ENCODE measurements at places on chromosomes 3 and 15.

DNA sequence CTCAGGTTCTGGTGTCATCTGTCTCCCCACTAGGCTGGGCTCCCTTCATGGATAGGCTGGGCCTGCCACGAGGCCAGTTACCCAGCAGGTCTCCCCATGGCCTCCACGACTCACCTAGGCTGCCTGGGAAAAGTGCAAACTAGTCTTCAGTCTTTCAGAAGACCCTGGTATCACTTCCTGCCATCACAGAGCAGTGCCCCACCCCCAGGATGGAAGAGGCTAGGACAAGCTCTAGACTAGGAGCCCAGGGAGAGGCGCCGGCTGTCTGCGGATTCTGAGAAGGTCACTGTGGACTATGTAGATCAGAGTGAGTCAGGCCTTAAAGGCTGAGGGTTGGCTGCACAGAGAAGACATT is 63.7 kb downstream of the CORO2B start:
- no peak for DNase-seq

DNA sequence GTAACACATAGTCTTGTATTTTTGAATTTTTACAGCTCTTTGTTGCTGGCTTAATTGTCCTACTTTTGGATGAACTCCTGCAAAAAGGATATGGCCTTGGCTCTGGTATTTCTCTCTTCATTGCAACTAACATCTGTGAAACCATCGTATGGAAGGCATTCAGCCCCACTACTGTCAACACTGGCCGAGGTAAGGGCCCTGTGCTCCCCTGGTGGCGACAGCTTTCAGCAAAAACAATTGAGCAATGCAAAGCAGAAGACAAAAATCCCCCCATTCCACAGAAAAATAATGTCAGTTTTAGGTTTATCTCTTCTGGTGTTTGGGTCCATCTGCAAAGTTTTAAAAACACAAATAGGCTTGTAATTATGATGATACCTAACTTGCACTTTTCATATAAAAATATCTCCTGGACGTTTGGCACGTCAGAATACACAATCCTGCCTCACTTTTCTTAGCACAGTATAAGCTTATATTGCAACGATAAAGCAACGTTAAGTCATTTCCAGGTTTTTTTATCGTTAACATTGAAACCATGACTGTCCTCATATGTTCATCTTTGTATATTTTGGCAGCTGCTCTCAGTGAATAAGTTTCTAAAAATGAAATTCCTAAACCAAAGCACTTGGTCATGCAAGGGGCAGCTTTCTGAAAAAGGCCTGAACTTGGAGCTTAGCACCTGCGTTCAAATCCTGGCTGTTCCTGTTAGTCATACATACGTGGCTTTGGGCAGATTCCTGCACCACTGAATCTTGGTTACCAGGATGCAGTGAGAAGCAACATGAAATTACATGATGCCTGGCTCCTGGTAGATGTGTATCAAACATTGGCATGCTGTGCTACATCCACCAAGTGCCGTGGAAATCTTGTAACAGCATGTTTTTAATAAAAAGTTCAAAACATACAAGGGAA is 8.5 kb downstream of the SEC61A1 start:
- DNase-seq = no peak

DNA sequence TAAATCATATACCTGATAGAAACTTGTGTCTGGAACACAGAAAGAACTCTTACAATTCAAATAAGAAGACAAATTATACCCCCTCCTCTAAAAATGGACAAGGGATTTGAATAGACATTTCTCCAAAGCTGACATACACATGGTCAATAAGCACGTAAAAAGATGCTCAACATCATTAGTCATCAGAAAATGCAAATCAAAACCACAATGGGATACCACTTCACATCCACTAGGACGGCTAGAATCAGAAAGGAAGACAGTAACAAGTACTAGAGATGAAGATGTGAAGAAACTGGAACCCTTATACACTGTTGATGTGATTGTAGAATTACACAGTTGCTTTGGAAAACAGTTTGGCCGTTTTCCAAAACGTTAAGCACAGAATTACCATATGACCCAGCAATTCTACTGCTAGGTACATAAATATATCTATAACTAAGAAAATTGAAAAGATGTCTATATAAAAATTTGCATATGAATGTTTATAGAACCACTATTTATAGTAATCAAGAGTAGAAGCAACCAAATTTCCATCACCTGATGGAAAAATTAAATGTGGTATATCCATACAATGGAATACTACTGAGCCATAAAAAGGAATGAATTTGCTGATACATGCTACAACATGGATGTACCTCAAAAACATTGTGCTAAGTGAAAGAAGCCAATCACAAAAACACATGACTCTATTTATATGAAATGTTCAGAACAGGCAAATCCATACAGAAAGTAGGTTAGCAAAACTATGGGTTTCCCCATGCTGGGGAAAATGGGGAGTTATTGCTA is 60.8 kb downstream of the GREM1 start:
- DNase-seq = no peak

DNA sequence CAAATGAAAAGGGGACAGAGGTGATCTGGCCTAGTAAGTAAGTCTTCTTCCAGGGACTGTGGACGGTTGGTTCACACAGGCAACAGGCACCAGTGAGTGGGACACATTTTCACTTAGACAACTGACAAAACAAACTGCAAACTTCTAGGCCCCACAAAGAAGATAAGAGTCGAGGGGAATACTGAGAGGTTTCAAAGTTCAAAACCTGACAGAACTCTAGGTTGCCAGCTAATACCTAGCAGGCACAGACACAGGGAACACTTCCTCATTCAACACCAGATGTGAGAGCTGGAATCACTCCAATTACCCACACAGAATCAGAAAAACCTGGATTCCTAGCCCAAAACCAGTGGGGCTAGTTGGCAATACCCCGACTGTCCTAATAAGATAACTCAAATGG is 621.7 kb downstream of the ZPLD1 start:
- DNase-seq = no peak

DNA sequence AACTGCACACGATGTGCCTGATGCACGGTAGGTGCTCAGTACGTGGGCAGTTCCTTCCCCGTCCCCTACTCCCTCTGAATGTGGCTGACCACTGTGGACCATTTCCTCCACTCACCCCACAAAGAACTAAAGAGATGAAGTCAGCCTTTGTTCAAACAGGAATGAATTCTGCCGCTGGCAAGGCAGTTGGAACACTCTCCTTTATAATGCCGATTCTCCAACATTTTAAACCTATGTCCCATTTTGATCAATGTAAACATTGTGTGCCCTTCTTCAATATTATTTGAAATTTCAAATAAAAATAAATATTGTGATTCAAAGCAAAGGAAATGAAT is 57.5 kb upstream of the MEF2A start:
- no peak for DNase-seq

DNA sequence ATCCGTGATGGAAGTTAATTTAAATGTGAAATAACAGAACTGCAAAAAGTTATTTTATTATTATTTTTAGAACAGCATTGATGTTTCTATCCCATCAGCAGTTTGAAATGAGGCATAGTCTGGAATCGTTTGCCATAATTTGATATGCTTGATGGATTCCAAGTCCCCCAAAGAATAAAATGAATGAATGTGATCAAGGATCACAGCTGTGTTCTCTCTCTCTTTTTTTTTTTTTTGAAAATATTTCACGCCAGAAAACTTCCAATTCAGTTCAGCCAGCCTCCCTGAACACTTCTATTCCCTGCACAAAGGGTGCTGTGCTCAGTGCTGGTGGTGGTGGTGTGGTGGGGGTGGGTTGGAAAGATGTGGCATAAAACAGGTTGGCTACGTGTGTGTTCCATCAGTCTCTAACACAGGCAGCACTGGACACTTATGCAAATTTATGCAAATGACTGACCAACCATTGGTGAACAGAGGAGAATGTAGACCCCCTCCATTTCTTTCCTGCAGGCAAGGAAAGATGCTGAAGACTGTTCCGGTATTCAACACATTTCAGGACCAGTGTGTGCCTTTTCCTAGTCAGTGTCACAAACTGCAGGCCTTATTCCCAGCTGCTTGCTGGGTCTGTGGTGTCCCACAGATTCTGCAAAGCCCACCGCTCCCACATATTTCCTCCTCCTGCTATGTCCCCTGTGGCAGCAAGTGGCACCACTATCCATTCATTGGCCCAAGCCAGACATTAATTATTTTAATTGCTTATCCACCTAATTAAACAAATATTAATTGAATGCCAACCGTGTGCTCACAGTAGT is 10.6 kb downstream of the ARNT2 start:
- no peak for DNase-seq

GRCh38 chr3:187368251-187369088 is at the start of gene RTP4:
Gene RTP4, plus strand, starts transcription at chr3:187368385. Its CDS starts 57 bp downstream, at chr3:187368442.
- DNase-seq = no peak

DNA sequence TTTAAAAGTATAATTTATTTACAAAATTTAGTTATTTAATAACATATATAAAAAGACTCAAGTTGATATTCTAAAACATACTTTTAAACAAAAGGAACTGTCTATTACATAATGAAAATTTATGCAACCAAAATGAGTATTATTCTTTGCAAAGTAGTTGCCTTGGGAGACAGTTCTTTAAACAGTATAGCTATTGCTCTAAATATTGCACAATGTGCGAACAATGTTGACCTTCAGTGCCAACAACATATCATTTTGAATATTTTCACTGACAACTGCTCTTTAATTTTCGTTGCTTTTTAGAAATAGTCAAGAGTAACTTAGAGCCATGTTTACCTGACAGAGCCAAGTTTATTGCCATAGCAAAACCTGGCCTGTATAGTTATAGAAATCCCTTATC is 124.9 kb downstream of the ZBTB20 start:
- no peak for DNase-seq

DNA sequence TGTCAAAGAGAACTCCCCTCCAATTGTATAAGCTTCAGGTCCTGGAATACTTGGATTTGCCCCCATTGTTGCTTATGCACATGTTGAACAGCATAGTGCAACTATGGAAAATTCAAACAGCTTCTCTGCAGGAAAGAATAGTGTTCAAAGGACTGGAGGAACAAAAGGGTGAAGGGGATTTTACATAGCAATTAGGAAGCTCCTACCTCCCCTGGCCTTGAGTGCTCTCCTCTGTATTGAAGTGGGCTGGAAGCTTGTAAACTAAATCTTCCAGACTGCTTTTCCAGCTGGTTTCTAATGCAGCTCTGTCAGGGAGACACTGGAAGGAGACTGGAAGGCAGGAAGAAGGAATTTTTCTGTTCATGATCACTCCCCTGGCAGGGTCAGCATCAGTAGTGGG is 7.2 kb upstream of the ELP6 start:
- no peak for DNase-seq

- DNase-seq = no peak
Measured at GRCh38 chr15:68626739-68627138, 47.9 kb downstream of the CORO2B start.
